GM23338 (cell line): ENCODE measurements at places on chromosomes 12 and 14. TPM values are rescaled to one million over a fixed set of nuclear protein-coding genes. Genes with fewer than 3 reads are reported as not detected.

SDSL gene
- total RNA-seq: not detected in 2 replicates

R3HDM2 gene
- total RNA-seq: 17.7 and 19.6 TPM in 2 replicates

FBRSL1 gene
- total RNA-seq: 65.9 and 89.8 TPM in 2 replicates

KRT74 gene
- total RNA-seq: not detected in 2 replicates

RNF34 gene
- total RNA-seq: 50.1 and 63.3 TPM in 2 replicates
